ENCODE measurements at places on chromosomes 5 and 9.

- no peak for DNase-seq
These were observed 23.0 kb upstream of the CEP72 start for GRCh38 chr5:589173-589572.

DNA sequence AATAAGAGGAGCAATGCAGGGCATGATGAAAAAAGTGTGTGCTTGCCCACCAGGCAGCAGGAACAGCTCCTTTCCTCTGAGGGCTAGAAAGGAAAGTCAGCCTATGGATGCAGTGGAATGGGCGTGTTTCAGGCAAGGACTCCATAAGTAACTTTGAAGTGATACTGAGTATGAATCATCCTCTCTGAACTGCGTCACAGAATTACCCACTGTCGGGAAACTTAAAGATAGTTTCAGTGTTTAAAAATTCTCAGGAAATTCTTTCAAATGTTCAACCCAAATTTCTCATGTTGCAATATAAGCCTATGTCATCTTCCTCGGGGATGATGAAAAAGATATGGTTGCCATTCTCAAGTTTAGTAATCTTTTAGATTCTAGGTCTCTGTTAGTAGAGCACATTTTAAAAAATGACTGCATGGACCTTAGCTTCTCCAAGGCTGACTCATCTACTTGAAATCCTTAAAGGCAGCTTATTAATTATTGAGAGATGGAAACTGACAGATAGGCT lies 27.7 kb downstream of the PTCD2 start:
- no peak for DNase-seq

GRCh38 chr9:99023831-99024230 lies 80.1 kb downstream of the COL15A1 start:
- no peak for DNase-seq

DNA sequence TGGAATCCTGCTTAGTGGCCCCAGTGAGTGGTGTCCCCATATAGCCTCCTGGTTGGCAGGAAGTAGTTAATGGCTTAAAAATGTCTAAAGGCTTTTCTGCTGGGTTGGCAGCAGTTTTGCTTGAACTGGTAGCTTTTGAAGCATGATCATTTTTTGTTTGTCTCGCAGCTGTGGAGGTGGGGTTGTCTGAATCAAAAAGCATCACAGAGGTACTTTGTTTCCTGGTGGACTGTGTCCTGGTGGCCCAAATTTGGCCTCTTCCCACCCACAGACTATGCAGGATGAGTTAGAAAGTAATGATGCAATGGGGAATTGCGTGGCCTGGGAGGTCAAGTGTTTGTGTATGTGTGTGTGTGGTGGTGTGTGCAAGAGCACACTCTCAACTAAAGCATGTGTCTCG lies 322.7 kb downstream of the ARHGEF28 start:
- no peak for DNase-seq

GRCh38 chr5:52334367-52334766 lies 453.3 kb upstream of the ITGA1 start:
- DNase-seq = no peak

DNA sequence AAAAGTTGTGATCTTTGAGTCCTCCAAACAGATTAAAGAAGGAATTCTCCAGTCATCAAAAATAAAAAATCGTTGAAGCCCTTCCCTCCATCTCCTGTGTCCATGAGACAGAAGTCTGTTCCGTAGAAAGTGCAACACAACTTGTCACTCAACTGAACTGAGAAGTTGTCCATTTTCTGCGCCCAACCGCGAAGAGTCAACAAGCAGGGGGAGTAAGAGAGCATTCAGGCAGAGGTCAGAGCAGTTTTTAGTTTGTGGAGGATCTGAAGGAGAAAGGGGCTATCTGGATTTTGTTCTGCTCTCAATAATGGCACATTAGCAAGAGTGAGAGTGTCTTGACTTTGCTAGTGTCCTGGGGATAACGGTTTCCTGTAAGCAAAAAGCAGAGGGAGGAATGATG lies 303.9 kb downstream of the ICE1 start:
- no peak for DNase-seq

DNA sequence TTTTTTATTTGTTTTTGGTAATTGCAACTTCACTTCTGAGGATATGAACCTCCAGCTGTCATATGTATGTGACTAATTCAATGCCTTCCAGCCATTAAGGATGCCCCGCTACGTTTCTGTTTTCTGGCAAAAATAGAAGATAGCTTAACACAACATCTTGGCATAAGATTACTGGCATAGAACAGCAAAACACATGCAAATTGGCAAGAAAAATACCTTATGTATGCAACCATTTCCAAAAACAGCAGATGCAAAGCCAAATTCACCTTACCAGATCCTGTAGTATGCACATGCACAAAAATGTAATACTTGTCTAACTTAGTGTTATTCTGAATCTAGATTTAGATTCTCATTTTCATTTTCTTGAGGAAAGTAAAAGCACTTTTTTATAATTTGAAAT lies 461.1 kb upstream of the CYLC2 start:
- DNase-seq = no peak

GRCh38 chr5:134964359-134965270 lies 3.1 kb upstream of the CATSPER3 start:
- no peak for DNase-seq

DNA sequence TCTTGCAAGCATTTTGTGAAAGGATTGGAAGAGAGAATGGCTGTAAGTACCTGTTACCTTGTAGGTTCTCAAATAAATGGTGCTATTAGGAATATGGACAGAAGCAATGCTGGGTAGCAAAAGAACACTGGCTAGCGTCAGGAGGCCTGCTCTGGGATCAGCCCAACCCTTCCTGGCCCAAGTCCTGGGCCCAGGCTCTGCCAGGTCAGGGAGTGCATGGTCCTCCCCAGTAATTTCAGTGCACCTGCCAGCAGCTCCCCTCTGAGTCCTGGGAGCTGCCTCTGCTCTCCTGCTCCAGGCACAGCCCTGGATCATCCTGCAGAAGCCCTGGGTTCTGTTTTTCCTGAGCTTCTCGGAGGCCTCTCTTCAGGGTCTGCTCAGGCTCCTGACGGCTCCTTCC lies 89.5 kb upstream of the ARAP3 start:
- DNase-seq = no peak

GRCh38 chr9:99746406-99746805 lies 75.3 kb upstream of the NR4A3 start:
- DNase-seq = no peak

DNA sequence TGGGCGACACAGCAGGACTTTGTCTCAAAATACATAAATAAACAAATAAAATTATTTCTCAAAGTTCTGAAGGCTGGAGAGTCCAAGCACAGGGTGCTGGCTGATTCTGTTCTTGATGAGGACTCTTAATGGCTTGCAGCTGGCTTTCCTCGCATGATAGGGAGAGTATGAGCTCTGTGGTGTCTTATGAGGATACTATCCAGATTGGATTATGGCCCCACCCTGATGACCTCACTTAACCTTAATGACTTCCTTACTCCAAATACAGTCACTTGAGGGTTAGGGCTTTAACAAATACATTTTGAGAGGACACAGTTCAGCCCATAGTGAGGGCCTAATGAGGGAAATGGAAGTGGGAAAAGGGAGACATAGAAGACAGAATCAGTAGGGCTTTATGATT lies 87.7 kb downstream of the FOCAD start:
- no peak for DNase-seq

GRCh38 chr5:137567226-137567625 lies 68.1 kb upstream of the SPOCK1 start:
- DNase-seq = no peak

GRCh38 chr5:89064736-89065135 lies 181.8 kb upstream of the MEF2C start:
- no peak for DNase-seq

GRCh38 chr5:134649163-134649835 lies 714 bp downstream of the SEC24A start:
- no peak for DNase-seq

GRCh38 chr9:112866662-112867274 lies 23.9 kb downstream of the SLC46A2 start:
- no peak for DNase-seq

GRCh38 chr5:173919443-173919842 lies 31.3 kb downstream of the CPEB4 start:
- no peak for DNase-seq
